ENCODE measurements at places on chromosomes 16 and 17.

DNA sequence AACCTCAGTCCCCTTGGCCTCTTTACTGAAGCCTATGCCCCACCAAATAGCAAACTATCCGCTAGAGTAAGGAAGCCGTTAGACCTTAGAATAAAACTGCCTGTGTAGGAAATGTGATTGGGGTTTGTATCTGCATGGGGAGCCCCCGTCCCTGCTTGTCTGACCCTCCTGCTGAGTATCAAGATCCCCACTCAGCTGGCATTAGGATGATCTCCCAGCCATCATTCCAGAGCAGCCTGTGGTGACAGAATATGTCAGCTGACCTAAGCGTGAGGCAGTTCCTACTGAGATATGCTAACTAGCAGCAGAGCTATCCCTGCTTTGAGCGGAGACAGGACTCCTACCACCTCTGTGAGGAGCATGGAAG is 645 bp upstream of the GFOD2 start:
- DNase-seq: peak; percentile 50

DNA sequence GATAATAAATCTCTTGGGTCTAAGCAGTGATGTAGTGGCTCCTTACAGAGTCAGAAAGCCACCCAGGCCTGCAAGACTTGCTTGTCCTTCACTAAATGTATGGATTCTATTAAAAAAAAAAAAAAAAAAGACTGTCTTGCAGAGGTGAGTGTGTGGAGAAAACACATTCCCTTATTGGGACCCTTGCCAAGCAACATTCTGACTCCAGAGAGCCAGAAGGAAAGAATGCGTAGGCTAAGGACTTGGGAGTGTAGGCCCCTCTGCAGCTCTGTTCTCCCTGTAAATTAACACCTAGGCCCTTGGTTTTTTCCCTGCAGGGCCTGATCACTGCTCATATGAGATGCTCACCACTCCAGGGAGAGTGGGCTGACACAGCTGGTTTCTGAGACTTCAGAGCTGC is 17.8 kb downstream of the SCPEP1 start:
- no peak for DNase-seq

DNA sequence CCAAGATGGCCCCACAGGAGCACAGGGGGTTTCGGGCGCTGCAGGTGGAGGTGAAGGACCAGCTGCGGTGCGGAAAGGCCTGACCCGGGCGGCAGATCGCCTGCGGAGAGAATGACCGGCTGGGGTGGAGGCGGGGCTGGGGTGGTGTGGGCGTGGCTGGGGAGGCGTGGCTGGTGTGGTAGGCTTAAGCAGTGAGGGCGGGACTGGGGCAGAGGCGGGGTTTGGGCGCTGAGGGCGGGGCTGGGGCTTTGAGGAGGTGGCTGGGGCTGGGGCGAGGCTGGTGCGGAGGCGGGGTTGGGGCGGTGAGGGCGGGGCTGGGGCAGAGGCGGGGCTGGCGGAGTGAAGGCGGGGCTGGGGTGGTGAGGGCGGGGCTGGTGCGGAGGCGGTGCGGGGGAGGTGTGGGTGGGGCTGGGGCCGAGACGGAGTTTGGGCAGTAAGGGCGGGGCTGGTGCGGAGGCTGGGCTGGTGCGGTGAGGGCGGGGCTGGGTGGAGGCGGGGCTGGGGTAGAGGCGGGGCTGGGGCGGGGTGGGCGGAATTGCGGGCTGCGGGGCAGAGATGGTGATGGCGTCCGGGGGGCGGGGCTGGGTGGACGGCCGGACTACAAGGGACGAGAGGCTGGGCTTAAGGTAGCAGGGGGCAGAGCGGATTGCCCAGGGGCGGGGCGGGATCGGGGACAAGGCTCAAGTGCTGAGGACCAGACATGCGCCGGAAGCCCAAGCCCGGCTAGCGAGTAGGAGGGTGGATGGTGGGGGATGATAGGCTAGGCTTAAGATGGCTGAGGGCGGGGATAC is 9.9 kb upstream of the GSDMA start:
- peak; percentile 97 for DNase-seq

DNA sequence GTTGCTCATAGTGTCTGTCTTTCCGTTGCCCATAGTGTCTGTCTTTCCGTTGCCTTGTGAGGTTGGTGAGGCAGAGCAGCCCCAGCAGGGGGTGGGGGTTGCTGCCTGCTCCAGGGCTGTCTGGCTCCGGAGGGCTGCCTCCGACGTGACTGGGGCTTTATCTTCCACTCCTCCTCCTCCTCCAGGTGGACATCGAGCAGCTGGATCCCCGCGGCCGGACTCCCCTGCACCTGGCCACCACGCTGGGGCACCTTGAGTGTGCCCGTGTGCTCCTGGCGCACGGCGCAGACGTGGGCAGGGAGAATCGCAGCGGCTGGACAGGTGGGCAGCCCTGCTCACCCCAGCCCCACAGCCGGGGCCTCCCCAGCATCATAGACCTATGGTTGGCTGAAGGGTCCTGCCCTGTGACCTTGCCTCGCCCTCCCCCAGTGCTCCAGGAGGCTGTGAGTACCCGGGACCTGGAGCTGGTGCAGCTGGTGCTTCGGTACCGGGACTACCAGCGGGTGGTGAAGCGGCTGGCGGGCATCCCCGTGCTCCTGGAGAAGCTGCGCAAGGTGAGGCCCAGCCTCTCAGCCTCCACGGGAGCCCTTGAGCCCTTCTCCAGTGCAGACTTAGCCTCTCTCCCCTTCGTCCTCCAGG is 14.7 kb downstream of the ANKRD13B start:
- DNase-seq: no peak

DNA sequence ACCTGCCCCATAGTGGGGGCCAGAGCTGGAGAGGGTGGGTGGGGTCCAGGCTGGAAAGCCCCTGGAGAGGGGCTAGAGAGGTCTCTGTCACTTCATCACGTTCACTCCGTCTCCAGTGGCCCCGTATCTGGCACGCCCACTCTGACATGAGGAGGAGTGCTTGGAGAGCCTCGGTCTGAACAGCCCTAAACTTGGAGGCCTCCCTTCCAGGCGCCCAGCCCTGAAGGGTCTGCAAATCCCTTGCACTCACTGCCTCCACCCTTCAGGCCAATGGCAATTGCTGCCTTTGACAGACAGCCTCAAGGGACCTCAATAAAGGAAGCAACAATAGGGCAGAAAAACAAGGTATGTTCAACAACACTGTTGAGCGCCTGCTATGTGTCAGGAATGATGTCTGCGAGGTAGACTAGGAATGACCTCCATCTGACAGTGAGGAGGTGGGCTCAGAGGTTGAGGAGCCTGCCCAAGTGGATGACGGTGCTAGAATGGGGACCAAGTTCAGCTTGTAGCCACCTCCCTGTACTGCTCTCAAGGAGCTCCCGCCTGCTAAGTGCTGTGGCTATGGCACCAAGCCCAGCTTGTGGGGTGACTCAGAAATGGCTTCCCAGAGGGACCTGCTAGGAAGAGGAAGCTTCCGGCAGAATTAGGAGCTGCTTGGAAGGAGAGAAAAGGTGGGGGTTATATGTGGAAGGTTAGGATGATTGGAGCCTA is 2.9 kb upstream of the EPX start:
- peak; percentile 68 for DNase-seq

DNA sequence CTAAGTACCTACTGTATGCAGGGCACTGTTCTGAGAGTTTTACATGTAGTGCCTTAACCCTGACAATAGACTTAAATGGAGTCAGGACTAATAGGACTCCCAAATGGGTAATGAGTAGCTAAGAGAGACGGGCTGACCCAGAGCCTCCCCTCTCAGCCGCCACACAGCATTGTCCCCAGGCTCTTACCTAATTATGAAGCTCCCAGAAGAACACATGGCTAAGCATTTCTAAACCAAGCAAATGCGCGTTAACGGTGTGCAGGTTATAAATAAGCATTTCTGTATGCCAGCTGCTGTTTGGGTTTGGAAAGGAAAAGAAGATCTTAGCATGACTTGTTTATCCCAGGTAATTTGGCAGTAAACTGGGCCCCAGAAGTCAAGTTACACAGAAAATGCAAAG is 14.3 kb downstream of the KATNIP start:
- DNase-seq: no peak

DNA sequence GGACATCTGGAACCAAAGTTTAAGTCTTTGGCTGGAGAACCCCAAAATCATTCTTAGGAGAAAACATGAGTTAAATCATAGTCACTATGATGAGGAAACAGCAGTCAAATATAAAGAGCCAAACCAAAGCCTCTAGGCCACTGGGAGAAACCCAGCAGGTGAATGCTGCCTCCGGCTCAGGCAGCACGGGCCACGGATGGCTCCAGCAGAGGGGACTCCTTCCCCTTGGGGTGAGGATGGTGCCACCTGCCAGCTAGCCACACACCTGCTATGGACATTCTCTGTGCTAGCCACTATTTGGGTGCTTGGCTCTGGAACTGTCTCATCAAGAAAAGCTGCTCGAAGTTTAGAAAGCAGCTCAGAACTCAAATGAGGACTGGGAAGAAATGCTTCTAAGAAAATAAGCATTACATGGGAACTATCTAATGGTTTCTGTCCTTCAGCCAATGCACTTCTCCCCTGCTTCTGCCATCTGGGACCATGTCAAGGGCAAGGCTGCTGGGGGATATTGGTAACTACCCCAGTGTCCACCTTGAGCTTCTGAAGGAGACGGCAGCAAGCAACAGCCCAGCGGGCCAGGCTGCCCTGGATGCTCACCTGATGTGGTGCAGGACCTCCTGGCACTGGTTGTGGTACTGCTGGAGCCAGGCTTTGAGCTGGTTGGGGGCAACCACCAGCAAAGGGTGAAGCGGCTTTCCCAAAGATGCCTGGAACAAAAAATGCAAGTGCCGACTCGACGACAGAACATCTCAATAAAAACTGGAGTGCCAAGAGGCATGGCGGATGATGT is 22.5 kb downstream of the ELAC2 start:
- DNase-seq: no peak

- no peak for DNase-seq
Measured at GRCh38 chr17:64466019-64466735, 17.3 kb downstream of the MILR1 start.
